Activated naive CD4-positive, alpha-beta T cell treated with Interleukin-2 at 50 U/mL for 16 hours (primary cell): ENCODE measurements at places on chromosomes 1 and 21.

DNA sequence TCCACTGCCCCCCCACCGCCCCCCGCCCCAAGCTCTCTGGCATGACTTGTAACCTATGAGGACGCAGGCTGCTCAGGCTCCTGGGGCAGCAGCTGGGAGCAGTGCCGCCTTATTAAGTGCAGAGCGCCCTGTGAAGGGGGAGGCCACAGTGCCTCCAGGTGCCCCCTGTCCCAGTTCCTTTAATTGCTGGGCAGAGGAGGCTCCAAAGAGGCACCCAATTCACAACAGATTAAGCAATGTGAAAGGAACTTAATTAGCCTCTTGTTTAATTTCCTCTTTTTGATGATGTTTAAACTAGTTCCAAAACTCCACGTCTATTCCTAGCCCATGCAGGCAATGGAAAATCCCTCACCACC, 3.0 kb downstream of the RXFP4 start:
- no peak for DNase-seq

DNA sequence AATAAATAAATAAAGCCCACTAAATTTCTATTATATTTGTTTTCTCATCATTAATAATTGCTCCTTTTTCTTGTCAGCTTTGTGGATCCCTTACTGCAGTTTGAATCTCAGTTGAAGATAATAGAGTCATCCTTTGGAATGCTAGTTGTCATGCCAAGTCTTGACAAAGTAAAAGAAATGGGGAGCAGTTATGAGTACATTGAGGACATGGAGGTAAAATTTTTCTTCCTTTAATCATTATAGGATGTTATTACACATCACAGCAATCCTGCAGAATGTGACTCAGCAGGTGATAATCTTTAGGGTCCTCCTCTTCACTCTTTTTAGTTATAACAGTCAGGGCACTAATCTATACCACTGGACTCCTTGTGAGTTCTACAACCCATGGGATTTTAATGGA, 24.1 kb downstream of the MROH9 start:
- DNase-seq = no peak

DNA sequence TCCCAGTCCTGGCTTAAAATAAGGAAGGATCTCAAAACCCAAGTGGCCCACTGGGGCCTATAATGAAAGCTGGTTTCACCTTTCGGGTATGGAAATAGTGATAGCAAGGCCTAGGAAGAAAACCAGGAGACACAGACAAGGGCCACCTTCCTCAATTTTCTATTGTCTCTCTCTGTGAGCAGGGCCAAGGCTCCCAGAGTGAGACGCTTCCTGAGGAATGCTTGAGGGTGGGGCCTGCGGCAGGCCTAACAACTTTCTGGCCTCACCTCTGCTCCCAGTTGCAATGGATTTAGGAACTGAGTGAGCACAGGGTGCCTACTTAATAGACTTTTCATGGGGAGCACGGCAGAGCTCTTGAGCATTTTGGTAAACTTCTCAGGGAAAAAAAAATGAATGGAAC, 300.9 kb downstream of the ASTN1 start:
- DNase-seq = no peak

- DNase-seq = no peak
Observed at GRCh38 chr21:24948186-24948585, 659.1 kb downstream of the MRPL39 start.

DNA sequence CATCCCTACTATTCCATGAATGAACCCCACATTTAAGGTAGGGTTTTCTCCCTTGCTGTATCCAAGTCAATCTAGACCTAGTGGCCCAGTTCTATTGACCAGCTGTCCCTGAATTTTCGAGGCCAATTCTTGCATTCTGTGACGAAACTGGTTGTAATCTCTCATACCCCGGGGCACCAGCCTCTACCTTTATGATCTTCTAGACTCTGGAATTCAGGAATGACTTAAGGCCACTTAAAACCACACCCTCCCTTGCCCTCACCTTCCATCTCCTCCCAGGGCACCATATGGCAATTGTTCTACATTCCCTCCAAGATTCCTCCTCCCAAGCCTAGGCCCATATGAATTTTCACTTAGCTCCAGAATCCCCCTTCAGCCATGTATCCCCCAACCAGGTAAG, 48.9 kb downstream of the RHOU start:
- DNase-seq = no peak
